NCI-H1105 treated with DMSO at 0.1 percent for 48 hours (cell line): ENCODE measurements at places on chromosomes 3 and 15.

DNA sequence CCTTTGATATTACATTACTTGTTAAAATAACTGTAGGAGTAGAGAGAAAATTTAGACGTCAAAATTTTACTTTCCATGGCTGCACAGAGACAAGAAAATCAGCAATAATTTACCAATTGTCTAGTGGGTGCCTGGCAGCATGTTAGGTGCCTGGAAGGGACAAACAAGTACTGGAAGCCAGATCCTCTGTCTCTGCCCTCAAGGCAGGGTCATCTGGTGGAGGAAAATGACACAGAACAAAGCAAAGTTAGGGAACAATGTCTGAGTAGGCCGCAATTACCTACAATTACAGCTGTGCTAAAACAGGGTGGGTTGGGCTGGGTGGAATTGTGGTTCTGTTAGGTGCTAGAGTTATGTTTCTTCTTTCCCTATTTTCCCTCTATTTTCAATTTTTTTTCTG lies 7.4 kb downstream of the CCDC174 start:
- DNase-seq, result no peak

DNA sequence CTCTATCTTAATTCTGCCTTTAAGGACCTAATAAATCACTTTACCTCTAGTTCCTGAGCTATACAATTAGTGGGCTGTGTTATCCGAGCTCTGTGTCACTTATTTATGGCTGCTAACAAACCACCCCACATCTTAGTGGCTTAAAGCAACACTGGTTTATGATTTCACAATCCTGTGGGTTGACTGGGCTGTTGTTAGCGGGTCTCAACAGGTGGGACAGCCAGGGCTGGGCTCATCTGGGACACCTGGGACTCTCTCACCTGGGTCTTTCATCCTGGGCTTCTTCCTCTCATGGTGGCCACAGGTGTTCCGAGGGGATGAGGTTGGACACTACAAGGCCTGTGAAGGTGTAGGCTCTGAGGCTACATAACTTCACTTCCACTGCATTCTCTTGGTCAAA lies 35.8 kb upstream of the CHST2 start:
- no peak for DNase-seq

GRCh38 chr15:68785541-68785940 lies 35.2 kb downstream of the ANP32A start:
- DNase-seq, result no peak

- no peak for DNase-seq
Measured at GRCh38 chr3:13794322-13794721, 85.5 kb downstream of the WNT7A start.

DNA sequence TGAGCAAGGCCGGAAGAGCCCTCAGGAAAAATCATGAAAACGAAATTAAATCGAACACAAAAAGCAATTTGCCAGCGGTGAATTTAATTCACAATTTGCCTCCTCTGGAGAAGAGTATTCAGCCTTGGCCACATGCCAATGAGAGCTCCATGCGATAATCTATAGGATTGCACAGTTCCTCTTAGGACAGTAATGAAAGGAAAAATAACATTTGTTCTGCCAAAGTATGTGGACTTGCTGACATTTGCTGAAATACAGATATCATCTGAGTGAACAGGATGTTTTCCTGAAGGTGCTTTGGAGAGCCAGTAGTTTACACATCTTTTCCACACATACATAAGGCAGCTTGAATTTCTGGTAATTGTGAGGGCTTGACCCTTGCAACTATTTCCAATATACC lies 188.6 kb upstream of the PDZRN3 start:
- peak; percentile 38 for DNase-seq

GRCh38 chr3:72590732-72591221 lies 257.5 kb downstream of the SHQ1 start:
- no peak for DNase-seq
